Activated CD4-positive, CD25-positive, alpha-beta regulatory T cell treated with anti-CD3 and anti-CD28 coated beads, Interleukin-2, amount 50 U/mL, for 72 hours (primary cell): ENCODE measurements at places on chromosomes 2 and 18.

DNA sequence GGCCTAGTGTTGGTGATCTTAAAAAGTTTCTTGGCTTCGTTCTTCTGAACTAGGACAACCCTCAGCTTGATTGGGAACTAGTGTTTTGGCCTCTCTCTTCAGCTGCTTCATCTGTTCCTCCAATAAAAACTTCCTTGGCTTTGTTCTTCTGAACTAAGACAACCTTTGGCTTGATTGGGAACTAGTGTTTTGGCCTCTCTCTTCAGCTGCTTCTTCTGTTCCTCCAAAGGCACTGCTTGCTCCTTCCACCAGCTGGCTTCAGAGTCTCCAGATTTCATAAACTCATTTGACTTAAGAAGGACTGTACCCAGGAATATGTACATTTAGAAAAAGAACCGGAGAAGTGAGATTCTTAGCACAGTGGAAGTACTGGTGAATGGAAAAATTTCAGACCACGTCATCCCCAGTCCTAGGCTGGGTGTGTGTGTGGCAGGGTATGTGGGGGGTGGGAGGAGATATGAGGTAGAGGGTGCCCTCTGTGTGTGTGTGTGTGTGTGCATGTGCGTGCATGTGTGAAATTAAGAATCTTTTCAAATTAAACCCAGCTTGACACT is 20.4 kb downstream of the IL1R2 start:
- DNase-seq, result no peak

DNA sequence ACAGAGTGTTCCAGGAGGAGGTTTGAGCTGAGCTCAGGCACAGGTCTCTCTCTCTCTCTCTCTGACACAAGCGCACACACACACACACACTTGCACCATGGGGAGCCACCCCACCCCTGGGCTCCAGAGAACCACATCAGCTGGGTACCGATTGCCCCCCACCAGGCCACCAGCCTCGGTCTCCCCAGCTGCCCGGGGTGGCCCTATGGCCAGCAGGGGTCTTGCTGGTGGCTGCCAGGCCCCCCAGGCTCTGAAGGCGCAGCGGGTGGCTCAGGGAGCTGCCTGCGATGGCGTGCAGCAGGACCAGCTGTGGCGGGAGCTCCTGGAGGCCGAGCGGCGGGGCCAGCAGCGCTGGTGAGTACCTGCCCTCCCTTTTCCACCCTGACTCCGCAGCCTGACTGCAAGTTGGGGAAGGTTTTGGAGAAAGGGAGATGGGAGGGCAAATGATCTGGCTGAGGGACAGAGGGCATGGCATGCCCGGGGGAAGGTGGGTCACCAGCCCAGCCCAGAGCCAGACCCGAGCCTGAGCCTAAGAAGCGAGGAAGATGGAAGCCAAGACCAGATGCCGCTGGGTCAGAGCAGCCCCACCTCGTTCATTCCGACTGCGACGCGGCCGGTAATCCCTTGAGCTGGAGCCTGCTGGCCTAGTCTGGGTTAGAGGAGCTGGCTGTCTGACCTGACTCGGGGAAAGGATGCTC is 21.9 kb upstream of the SLC66A3 start:
- no peak for DNase-seq

DNA sequence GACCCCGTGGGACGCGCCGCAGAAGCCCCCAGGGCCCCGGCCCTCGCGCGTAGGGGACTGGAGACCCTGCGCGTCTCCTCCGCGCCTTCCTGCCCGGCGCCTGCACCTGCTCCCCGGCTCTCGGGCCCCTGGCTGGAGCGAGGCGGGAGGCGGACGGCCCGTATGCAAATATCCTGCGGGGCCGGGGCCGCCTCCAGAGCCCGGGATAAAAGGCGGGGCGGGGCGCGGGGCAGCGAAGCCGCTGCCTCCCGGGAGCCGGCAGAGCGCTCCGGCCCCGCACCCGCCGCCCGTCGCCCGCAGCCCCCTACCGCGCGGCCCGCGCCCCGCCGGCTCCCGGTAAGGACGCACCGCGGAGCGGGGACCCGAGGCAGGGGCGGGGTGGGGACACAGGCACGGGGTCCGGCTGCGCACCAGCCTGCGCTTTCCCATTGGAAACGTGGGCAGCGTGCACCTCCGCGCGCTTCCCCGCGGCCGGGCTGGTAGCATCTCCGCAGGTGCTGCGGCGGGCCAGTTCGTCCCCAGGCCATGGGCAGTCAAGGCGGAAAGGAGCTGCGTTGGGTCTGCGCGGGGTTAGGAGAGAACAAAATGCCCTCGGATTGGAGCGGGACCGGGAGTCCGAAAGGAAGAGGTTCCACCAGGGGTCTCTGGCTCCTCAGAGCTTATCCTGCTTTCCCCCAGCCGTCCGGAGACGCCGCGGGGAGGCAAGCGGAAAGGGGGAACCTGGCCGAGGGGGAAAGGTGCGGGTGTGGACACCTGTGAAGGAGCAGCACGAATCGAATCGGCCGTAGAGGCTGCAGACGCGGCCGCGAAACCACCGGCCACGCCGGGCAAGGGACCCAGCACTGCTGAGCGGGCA is at the start of gene ATP6V1C2:
Gene ATP6V1C2 (plus strand): TSS at position 235 of the 856 bp plus-strand sequence. CDS start 1,220 bp downstream, outside the sequence.
- peak; percentile 31 for DNase-seq

DNA sequence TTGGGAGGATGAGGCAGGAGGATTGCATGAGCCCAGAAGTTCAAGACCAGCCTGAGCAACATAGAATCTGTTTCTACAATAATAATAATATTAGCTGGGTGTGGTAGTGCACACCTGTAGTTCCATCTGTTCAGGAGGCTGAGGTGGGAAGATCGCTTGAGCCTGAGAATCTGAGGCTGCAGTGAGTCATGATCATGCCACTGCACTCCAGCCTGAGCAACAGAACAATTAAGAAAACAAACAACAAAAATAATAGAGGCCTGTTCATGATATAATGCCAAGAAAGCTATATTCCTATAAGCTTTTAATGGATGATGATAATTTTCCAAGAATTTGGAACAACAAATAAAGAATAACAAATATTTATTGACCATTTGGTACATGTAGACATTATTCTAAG is 6.9 kb upstream of the CCBE1 start:
- DNase-seq, result no peak

- DNase-seq, result no peak
Measured at GRCh38 chr2:105515581-105516415, 116.9 kb upstream of the FHL2 start.

GRCh38 chr18:57062844-57063243 is 84.0 kb upstream of the BOD1L2 start:
- no peak for DNase-seq

DNA sequence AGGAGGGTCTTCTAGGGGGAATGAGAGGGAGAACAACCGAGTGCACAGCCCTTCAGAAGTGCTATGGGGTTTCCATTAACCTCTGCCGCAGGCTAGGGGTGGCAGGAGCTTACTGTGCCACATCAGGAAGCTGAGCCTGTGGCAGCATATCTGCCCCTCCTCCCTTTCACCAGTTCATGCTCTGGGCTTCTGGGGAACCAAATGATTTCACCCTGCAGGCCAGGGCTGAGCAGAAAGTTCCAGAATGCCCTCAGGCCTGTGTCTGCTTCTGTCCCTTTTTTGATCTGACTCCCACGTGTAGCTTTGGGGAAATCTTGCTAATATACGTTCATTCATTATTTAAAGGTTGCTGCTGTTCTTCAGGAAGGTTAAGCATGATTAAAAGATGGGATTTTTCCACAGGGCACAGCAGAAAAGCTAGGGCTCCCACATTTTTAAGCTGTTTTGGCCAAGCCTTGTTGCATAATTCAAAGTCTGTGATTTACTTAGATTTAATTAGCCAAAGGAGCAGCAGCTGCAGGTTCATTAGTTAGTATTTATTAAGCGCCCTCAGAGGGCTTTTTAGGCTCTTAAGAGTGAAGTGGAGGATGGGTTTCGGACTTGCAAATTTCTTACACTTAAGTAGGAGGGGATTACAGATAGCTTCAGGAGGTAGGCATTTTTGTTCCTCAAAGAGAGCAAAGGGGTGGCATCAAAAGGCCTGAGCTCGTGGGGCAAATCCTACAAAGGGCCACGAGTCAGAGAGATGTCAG is 10.2 kb downstream of the TMEM247 start:
- no peak for DNase-seq

DNA sequence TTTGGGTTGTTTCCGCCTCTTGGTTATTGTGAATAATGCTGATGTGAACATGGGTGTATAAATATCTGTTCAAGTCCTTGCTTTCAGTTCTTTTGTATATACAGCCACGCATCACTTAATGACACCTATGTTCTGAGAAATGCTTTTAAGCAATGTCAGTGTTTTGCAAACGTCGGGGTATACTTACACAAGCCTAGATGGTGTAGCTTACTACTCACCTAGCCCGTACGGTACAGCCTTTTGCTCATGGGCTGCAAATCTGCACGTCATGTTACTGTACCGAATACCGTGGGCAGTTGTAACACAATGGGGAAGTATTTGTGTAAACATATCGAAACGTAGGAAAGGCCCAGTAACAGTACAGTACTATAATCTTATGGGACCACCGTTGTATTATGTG is 12.4 kb downstream of the RALB start:
- no peak for DNase-seq

DNA sequence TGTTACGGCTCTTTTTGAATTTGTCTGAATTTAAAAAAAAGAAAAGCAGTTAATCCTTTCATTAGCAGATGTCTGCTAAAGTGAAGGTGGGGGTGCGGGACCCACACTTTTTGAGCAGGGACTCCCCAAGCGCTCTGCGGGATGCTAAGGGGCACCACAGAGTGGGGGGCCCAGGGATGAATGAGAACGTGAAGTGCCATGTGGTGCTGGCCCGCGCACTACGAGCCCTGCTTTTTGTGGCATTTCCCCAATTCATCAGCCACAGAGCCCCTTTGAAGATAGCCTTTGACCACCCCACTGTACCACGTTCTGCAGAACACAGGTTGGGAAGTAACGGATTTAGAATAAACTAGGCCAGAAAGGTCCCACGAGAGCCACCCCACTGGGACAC is 28.6 kb downstream of the HS1BP3 start:
- no peak for DNase-seq

- no peak for DNase-seq
Measured at GRCh38 chr18:3008541-3008940, 4.4 kb downstream of the LPIN2 start.

DNA sequence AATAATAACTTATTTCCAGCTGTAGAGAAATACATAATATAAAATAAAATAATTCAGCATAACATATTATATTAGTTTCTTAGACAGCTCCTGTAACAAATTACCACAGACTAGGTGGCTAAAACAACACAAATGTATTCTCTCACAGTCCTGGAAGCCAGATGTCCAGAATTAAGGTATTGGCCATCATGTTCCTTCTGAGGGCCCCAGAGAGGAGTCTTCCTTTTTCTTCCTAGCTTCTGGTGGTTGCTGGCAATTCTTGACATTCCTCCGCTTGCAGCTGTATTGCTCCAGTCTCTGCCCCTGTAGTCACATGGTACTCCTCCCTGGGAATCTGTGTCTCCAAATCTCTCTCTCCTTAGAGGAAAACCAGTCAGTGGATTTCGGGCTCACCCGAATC is 146.8 kb downstream of the RBM43 start:
- DNase-seq, result no peak

- no peak for DNase-seq
Measured at GRCh38 chr2:64504774-64505720, 19.1 kb upstream of the AFTPH start.
